Epithelial cell of proximal tubule (primary cell): ENCODE measurements at places on chromosomes 6 and 20. TPM values are rescaled to one million over a fixed set of nuclear protein-coding genes. Genes with fewer than 3 reads are reported as not detected.

Gene PHACTR2
- 13.8 and 15.9 TPM in 2 replicates for total RNA-seq

Gene DEFB115
- not detected in 2 replicates for total RNA-seq

Gene HLA-A
- total RNA-seq = 132 and 479 TPM in 2 replicates

Gene DAAM2
- 0.35 and 0.87 TPM in 2 replicates for total RNA-seq

Gene SLC32A1
- not detected in 2 replicates for total RNA-seq

Gene AVP
- not detected in 2 replicates for total RNA-seq
